ENCODE measurements at places on chromosomes 3 and 15.

- DNase-seq: no peak
Observed at GRCh38 chr3:24129549-24129948, 184.5 kb downstream of the NR1D2 start.

DNA sequence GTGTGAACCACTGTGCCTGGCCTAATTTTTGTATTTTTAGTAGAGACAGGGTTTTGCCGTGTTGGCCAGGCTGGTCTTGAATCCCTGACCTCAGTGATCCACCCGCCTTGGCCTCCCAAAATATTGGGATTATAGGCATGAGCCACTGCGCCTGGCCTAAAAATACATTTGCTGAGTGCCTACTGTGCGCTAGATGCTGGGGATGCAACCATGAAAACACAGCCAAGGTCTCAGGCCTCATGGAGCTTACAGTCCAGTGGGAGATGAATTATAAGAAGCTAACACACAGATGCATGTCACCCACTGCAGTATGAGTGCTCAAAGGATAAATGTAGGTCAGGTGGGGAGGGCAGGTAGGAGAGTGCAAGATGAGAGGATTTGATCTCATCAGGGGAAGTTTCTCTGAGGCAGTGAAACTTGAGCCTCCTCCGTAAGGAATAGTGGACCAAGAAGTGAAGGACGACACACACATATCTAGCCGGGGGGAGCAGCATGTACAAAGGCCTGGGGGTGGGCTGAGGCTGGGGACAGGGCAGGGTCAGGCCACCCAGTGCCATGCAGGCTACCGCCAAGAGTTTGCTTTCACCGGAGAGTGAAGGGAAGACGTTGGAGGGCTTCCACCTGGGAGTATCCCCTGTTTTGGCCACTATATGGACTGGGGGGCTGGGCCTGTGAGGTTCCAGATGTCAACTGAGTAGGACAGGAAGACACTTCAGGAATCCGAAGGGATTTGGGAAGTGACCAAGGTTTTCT, 24.3 kb downstream of the IRAK2 start:
- no peak for DNase-seq

- DNase-seq: no peak
Observed at GRCh38 chr3:100103558-100104441, 10.5 kb downstream of the FILIP1L start.

DNA sequence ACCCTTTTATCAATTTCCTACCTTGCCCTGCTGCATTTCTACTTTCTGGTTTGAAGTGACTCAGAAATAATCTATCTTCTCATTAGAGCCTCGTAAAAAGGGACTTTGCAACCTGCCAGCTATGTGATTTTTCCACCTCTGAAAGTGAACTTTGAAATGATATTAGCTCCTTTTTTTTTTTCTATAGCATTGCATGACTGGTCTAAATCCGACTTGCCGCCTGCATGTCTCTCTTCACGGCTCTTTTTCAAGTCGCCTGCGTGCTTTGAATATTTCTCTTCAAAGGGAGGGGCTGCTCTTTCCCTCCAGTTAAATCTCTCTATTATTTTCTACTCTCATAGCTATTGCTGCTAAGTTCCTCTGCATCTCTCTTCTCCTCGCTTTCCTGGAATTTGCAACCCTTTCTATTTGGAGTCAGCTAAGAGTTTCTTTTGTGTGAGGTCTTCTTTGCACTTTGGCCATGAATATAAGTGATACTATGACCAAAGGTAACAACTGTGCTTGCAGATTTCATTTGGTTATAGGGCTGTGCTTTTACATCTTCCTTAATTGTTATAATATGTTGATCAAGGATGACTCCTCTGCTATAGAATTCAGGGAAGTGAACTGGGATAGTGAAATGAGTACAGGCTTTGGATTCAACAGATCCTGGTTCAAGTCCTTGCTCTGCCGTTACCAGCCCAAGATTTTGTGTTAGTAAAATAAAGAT, 541.1 kb downstream of the AGBL1 start:
- DNase-seq: no peak

- no peak for DNase-seq
Observed at GRCh38 chr3:65919826-65920225, 118.9 kb downstream of the MAGI1 start.

- DNase-seq: no peak
Observed at GRCh38 chr3:156323466-156323865, 203.1 kb downstream of the KCNAB1 start.

DNA sequence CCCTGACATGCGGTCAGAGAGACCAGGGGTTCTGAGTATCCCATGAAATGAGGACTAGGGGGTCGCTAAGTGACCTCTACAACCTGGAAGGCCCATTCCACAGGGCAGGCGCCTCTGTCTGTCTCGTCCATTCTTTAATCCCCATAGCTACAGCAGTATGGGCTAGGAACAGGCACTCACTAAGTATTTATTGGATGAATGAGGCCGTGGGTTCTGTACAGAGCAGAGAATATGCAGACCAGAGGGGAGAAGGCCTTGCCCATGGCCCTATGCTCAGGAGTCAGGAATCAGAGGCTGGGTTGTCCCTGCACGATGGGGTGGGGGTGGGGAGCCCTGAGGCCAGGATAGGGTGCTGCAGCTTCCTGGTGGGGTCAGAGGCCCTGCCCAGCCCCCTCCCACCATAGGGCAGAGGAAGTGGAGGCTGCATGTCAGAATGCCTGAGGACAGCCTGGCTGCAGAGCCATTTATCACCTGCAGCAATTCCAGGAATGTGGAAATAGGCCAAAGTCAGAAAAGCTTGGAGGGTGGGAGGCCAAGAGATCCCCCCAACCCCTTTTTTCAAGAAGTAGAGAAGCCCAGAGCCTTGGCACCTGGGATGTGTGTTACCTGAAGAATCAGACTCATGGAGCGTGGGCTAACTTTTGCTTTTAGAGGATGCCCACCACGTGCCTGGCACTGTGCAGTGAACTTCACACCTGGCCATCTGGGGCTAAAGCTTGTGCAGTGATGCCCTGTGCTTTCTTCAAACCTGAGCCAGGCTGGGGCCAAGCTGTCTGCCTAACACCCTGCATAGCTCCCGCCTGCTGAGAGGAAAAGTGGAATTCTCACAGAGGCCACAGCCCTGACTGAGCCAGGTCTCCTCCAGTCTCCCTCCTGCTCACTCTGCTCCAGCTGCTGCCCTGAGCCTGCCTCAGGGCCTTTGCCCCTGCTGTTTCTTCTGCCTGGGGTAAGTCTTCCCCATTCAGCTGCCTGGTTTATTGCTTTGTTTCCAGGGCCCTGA, 109.4 kb downstream of the WNT7A start:
- DNase-seq: no peak

GRCh38 chr15:70856884-70857561, 3.1 kb upstream of the LARP6 start:
- DNase-seq: peak; percentile 95

DNA sequence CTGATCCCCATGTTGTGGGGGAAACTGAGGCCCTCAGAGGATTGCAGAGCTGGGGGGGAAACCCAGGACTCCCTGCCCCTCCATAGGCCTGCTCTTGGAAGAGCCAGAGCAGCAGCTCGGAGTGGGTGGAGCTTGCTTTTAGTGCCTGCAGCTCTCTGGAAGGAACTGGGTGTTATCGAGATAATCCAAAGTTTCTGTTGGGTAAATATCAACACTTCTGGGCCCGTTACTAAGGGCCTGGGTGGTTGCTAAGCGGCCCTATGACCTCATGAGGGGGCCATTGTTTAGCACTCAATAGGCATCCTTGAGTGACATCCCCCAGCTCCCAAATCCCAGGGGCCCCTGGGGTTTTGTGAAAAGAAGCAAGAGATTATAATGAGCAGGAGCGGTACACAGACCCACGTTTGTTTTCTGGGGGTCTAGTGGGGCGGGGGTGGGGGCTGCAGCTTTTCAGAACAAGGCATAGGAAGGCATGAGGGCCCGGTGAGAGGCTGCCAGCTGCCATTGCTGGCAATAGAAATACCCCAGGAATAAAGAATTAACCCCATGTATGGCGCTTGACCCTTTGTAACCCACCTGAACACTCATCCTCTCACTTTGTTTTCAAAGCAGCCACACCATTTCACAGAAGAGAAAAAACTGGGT, 48.3 kb upstream of the ATP2B2 start:
- peak; percentile 92 for DNase-seq

GRCh38 chr3:140953028-140953960, 11.7 kb downstream of the SLC25A36 start:
- no peak for DNase-seq
